ENCODE measurements at places on chromosomes 5 and 9. TPM values are rescaled to one million over a fixed set of nuclear protein-coding genes. Genes with fewer than 3 reads are reported as not detected.

The SKIC3 gene
- total RNA-seq = 47.8 TPM

The PLK2 gene
- 31.6 TPM for total RNA-seq

The CCDC192 gene
- not detected for total RNA-seq

The PIGO gene
- 30.5 TPM for total RNA-seq

The CCNI2 gene
- 15.9 TPM for total RNA-seq

The DIRAS2 gene
- total RNA-seq = 2.2 TPM

The SMIM33 gene
- 0.76 TPM for total RNA-seq

The PCDHA3 gene
- 0.27 TPM for total RNA-seq

The C5orf58 gene
- not detected for total RNA-seq

The SHISAL2B gene
- total RNA-seq = not detected

The PCDHGB5 gene
- total RNA-seq = 2.3 TPM

The FAM169A gene
- total RNA-seq = 3.5 TPM

The CCDC183 gene
- total RNA-seq = 69.9 TPM

The EPB41L4B gene
- total RNA-seq = 85.0 TPM

The PTPRD gene
- 125 TPM for total RNA-seq

The CCDC171 gene
- total RNA-seq = 3.5 TPM

The SLIT3 gene
- total RNA-seq = 23.1 TPM

The SLC25A2 gene
- total RNA-seq = 4.1 TPM

The POLK gene
- 24.5 TPM for total RNA-seq

The GRXCR2 gene
- total RNA-seq = not detected

The C9orf50 gene
- total RNA-seq = not detected

The UBE2QL1 gene
- total RNA-seq = 1.0 TPM

The WDR31 gene
- not detected for total RNA-seq

The DOCK2 gene
- 15.5 TPM for total RNA-seq

The IL5 gene
- not detected for total RNA-seq

The ARHGEF28 gene
- total RNA-seq = 13.3 TPM

The CSF2 gene
- total RNA-seq = not detected

The PFN3 gene
- total RNA-seq = not detected

The FGF10 gene
- total RNA-seq = 0.53 TPM

The GPR151 gene
- not detected for total RNA-seq

The ATOX1 gene
- total RNA-seq = 99.9 TPM

The PCBD2 gene
- 15.5 TPM for total RNA-seq

The CER1 gene
- not detected for total RNA-seq

The C6 gene
- total RNA-seq = 2.8 TPM

The OR1J2 gene
- not detected for total RNA-seq

The GPRIN1 gene
- 1.5 TPM for total RNA-seq

The RASGRF2 gene
- 10.7 TPM for total RNA-seq

The PRRT1B gene
- not detected for total RNA-seq

The HAUS6 gene
- 7.2 TPM for total RNA-seq

The MTRR gene
- 45.7 TPM for total RNA-seq

The MINAR2 gene
- total RNA-seq = not detected

The ADAMTS12 gene
- total RNA-seq = 1.3 TPM

The RNF180 gene
- 3.2 TPM for total RNA-seq

Data from Peyer's patch (tissue), 4 donors.